ENCODE measurements at places on chromosomes 1 and 21.

DNA sequence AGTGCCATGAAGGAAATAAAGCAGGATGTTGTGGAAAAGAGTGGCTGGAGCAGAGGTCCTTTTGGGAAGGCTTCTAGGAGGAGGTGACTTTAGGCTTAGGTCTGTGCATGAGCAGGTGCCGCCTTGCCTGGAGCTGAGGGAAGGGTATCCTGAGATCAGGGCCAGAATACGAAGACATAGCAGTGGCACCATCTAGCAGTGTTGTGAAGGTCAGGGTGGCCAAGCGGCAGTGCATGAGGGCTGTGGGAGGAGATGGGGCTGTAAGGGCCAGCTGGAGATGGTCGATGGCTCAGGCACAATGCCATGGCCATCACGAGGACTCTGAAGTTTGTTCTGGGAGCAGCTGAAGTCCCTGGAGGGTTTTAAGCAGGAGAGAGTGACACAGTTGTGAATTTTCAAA is 219.5 kb downstream of the PTPRU start:
- DNase-seq: no peak

GRCh38 chr1:219813294-219813693 is 115.1 kb downstream of the SLC30A10 start:
- no peak for DNase-seq

DNA sequence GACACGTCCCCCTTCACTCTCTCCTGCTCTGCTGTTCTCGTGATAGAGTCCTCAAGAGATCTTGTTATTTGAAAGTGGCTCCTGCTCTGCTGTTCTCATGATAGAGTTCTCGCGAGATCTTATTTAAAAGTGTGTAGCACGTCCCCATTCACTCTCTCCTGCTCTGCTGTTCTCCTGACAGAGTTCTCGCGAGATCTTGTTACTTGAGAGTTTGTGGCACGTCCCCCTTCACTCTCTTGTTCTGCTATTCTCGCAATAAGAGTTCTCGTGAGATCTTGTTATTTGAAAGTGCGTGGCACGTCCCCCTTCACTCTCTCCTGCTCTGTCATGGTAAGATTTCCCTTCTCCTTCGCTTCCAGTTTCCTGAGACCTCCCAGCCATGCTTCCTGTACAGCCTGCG is 47.9 kb downstream of the SMYD3 start:
- DNase-seq: no peak

GRCh38 chr1:198605406-198605805 is 33.4 kb upstream of the PTPRC start:
- no peak for DNase-seq

DNA sequence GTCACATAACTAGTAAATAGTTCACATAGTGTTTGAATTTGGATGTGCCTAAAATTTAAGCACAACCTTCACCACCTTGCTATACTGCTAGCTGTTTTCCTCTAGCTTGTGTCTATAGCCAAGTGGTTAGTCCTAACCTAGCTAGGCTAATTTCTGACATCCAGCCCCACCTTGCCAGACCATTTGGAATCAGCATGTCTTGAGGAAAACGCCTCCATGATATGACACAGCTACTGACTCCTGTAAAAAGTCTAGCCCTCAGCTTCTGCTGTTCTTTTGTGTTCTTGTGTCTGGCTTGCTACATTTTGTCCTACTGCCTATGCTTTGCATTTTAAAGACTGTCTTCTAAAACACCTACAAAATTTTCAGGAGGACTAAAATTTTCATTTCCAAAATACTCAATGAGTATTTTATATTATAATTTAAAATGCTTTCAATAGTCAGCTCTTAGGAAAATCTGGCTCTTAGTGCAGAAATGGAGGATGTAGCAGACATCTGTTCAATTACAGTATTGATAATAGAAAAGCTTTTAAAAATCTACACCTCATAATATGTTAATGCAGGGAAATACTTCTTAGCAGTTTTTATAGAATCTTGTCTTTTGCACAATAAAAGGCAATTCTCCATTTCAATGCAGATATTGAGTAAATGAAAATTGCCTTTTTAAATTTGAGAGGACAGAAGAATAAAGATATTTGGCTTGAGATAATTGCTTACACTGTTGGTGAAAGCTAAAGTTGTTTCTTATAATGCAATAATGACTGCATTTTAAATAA is 160.8 kb upstream of the APP start:
- no peak for DNase-seq

DNA sequence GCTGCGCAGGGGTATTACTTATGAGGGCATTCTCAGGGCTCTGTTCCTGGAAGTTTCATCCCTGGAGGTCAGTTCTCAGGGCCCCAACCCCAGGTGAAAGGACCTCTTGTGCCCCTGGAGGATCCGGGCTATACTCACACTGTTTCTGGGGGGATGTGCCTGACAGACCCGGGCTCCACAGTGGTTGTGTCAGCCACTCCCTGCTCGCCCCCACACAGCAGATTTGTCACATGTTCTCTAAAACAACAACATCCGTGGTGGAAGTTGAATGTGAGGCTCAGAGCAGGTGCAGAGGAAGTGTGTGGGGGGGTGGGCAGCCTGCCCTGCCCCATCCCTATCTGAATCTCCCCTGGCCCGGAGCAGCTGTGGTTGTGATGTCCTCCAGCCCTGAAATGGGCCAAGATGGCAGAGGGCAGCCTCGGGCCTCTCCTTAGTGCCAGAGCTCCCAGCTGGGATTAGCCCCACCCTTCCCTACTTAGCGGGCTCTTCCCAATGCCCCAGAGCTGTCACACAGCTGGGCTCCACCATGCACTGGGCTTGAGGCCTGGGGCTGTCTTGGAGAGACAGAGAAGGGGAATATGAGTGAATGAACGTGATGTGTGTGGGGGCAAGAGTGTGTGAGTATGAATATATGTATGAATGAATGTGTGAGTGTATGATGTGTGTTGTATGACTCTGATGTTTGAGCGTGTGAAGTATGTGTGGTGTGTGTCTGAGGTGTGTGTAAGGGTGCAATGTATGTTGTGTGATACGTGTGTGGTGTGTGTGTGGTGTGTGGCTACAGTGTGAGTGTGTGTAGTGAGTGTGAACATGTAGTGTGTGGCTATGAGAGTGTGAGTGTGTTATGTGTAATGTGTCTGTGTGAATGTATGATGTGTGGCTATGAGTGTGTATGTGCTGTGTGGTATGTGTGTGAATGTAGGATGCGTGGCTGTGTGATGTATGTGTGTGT is 1.5 kb upstream of the FCMR start:
- DNase-seq: peak; percentile 39

- DNase-seq: no peak
Measured at GRCh38 chr1:75861831-75862230, 65.1 kb downstream of the MSH4 start.

GRCh38 chr1:34900775-34901502 is 28.5 kb downstream of the DLGAP3 start:
- no peak for DNase-seq

DNA sequence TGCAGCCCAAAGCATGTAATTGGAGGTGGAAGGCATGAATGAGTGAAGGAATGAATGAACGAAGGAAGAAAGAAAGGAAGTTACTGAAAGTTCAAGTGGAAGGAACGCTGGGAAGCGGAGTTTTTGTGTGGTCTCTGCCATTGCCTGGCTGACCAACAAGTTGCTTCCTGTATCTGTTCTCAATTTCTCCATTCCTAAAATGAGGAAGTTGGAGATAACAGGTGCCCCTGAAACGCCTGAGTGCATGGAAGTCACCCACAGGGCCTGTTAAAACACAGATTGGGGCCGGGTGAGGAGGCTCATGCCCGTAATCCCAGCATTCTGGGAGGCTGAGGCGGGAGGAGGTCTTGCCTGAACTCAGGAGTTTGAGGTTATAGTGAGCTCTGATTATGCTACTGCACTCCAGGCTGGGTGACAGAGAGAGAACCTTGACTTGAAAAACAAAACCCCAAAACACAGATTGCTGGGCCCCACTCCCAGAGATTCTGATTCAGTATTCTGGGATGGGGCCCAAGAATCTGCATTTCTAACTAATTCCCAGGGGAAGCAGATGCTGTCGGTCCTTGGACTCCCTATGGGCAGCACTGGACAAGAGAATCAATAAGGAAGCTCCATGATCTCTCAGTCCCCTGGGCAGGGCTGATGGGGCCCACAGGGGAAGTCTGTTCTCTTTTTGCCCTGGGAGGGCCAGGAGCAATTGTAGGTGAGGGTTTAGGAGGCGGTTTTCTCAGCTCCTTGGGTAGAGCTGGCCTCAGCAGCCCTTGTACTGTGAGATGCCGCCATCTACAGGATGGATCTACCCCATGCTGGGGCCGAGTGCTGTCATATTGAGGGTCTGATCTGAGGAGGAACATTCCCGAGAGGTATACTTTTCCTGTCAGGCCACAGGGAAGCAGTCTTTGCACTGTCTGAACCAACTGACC is 3.3 kb upstream of the CNR2 start:
- DNase-seq: peak; percentile 65

DNA sequence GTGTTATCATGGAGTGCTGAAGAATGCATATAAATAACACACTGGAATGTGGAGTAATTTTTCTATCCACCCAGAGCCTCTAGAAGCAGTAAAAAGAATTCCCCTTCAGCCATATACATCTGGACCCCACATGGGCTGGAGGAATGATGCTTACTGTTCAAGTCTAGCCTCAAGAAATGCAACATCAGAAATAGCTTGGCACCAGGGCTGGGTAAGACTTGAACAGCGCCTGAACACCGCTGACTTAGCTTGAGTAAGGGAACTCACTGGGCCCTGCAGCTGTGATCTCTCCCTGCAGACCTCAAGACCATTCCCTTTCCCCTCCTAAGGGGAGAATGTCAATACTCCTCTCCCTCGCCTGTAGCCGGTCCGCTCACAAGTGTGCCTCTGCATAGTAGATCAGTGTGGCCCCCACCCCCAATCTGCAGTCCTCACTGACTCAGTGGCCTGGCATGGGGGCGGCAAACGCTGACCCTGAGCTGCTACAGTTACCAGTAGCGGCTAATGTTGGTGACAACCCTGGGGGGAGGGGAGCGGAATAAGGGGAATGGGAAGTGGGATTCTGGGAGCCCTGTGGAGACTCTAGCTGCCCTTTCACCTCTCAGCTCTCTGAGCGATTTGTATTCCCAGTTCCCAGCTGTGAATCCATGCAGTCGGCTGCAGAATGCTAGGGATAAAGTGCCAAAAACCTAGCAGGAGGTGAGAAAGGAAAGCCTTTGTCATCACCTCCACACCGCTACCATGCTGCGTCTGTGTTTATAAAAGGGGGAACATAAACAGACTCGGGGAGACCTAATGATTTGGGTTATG is 483.9 kb downstream of the DISC1 start:
- no peak for DNase-seq

- DNase-seq: no peak
Measured at GRCh38 chr1:170133766-170134495, 11.8 kb upstream of the NTMT2 start.

- no peak for DNase-seq
Measured at GRCh38 chr1:216518844-216519627, 95.8 kb upstream of the USH2A start.

DNA sequence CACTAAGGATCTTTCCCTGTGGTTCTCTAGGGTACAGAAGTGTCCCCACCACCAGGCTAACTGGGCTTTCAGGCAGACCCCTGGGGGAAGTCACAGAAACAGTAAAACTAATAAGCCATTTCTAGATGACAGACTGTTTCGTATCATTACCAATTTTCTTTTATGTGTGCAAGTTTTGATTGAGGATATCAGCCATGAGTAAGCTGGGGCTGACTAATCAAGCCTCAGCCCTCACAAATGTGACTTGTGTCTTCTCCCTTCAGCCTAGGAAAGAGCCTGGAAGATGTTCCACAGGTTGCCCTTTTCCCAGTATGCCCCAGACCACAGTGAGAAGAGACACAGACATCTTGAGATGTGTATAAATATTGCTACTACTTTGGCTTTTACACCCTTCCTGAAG is 10.5 kb downstream of the PTGFRN start:
- DNase-seq: no peak

DNA sequence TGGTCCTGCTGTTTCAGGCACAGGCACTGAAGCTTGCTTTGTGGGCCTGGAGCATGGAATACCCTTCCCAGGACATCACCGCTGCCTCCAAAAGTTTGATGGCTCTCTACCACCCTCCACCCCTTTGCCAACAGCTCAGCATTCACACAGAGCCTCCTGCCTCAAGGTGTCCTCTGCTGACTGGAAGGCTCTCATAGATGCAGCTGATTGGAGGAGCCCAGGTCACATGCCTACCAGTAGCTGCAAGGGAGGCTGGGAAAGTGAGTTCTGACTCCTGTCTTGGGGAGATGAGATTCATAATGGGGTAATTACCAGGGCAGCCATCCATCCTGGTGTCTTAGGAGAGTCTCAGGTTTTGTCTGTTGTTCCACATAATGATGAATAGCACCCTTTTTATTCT is 124.8 kb upstream of the GRIK3 start:
- no peak for DNase-seq

- DNase-seq: no peak
Measured at GRCh38 chr1:116585886-116586285, 15.1 kb upstream of the CD58 start.

GRCh38 chr1:3626025-3626424 is 1.2 kb downstream of the TPRG1L start:
- DNase-seq: no peak

GRCh38 chr1:184143449-184143848 is 91.9 kb downstream of the TSEN15 start:
- no peak for DNase-seq

DNA sequence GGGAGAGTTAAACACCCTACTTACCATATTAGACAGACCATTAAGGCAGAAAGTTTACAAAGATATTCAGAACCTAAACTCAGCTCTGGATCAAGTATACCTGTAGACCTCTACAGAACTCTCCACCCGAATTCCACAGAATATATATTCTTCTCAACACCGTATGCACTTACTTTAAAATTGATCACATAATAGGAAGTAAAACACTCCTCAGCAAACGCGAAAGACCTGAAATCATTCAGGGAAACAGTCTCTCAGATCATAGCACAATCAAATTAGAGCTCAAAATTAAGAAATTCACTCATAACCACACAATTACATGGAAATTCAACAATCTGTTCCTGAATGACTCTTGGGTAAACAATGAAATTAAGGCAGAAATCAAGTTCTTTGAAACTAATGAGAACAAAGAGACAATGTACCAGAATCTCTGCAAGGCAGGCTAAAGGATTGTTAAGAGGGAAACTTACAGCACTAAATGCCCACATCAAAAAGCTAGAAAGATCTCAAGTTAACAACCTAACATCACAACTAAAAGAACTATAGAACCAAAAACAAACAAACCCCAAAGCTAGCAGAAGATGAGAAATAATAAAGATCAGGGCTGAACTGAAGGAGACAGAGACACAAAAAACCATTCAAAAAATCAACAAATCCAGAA is 19.1 kb downstream of the CD84 start:
- DNase-seq: no peak

- DNase-seq: no peak
Measured at GRCh38 chr1:55476445-55477015, 261.4 kb upstream of the USP24 start.

- DNase-seq: no peak
Measured at GRCh38 chr1:76939817-76940216, 72.5 kb downstream of the ST6GALNAC5 start.

GRCh38 chr1:108512239-108513043 is 47.5 kb upstream of the EEIG2 start:
- DNase-seq: no peak

- DNase-seq: no peak
Measured at GRCh38 chr1:228398741-228399461, 7.7 kb downstream of the TRIM11 start.

GRCh38 chr1:44275991-44276405 is 62.7 kb downstream of the DMAP1 start:
- DNase-seq: no peak

- DNase-seq: no peak
Measured at GRCh38 chr1:154926201-154926600, 10.3 kb downstream of the PMVK start.
